Fibroblast of pulmonary artery (primary cell): ENCODE measurements at places on chromosomes 5 and 9.
A peak's percentile ranks its signal among the peaks of the same experiment; 100 is the strongest.

DNA sequence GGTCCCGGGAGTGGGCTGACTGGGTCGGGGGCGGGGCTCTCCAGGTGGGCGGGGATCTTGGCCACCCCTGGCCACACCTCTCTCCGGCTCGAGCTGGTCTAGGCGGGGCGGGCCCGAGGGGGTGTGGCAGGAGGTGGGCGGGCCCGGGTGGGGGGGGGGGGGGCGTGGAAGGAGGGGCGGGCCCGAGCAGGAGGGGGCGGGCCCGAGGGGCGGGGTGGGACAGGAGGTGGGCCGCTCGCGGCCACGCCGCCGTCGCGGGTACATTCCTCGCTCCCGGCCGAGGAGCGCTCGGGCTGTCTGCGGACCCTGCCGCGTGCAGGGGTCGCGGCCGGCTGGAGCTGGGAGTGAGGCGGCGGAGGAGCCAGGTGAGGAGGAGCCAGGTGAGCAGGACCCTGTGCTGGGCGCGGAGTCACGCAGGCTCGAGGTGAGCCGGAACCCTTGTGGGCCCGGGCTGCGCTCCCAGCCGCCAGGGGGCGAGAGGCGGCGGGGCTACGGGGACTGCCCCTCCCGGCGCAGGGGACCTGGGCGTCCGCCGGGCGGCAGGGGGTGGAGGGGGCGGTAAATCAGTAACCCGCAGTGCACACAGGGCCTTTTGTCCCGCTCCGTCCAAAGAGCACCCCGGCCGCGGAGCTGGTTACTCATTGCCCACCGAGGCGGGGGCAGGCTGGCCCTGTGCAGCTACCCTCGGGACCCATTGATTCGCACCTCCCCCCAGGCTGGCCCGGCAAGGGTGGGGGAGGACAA, at the start of gene FGFR4:
Gene FGFR4 (plus strand): TSS at position 262 of the 744 bp plus-strand sequence. CDS start 2,688 bp downstream, outside the sequence.
- DNase-seq, result peak; percentile 53

DNA sequence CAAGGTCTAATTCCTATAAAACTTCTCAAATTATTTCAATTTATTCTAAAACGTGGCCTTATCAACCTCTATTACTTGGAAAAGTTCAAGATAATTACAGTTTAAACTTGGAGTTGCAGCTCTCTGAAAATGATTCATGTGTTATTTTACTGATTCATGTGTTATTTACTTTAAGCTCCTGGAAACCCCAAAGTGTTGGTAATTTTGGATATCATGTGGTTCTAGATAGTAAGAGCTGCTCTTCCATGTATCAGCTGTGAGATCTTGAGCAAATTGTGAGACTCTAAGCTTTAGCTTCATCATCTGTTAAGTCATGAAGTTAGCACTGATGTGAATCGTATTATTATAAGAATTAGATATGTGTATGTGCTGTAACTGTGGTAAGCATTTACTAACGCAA, 749.2 kb downstream of the TLE4 start:
- DNase-seq, result peak; percentile 1

GRCh38 chr5:112625689-112626438, 111.8 kb upstream of the APC start:
- no peak for DNase-seq

DNA sequence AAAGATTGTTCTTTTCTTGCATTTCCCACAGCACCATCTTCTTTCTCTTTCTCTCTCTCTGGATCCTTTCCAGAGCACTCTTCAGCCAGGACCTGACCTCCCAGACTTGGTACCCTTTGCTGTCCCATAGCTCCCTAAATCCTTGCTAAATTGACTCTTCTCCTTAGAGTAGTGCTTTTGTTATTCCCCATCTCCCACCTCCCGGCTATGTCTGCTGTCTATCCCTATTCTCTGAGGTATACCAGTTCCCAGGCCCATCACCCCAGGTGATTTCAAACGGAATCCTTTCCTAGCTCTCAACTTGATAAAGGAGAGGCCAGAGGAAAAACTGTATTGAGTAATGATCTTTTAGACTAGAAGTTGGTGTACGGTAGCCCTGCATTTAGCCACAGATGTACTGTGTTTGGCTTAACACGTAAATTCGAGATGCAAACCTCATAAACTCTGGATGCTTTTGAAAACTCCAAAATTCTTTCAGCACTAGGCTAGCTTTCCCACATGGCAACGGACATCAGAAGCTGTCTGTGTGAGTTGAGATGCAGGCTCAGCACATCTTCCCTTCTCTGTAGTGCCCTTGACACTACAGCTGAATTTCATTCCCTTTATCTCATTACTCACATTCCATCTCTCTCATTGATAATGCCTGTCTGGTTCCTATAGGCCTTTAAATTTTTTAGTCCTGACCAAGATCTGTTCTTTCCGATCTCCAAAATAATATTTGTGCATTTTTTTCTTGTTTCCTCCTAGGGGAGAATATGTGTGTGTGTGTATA, 320.8 kb upstream of the ITGA1 start:
- no peak for DNase-seq

GRCh38 chr9:76302947-76303550, 91.2 kb downstream of the RFK start:
- peak; percentile 80 for DNase-seq

DNA sequence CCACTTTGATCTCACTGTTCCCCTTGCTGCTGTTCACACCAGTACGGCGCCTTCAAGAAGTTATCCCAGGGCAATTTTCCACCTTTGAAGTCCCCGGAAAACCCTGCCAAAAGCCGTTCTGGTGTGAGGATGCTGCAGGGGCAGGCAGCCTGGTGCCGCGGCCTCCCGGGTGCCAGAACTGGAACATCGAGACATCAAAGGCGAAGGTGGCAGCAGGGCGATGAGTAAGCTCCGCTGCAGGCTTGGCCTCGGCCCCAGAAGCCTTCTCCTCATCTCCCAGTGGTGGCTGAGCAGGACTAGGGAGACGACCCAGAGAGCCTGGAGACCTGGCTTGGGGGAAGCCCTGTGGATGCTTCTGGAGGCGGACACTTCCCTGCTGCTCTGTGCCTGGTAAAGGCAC, 115.3 kb upstream of the MSX2 start:
- no peak for DNase-seq

DNA sequence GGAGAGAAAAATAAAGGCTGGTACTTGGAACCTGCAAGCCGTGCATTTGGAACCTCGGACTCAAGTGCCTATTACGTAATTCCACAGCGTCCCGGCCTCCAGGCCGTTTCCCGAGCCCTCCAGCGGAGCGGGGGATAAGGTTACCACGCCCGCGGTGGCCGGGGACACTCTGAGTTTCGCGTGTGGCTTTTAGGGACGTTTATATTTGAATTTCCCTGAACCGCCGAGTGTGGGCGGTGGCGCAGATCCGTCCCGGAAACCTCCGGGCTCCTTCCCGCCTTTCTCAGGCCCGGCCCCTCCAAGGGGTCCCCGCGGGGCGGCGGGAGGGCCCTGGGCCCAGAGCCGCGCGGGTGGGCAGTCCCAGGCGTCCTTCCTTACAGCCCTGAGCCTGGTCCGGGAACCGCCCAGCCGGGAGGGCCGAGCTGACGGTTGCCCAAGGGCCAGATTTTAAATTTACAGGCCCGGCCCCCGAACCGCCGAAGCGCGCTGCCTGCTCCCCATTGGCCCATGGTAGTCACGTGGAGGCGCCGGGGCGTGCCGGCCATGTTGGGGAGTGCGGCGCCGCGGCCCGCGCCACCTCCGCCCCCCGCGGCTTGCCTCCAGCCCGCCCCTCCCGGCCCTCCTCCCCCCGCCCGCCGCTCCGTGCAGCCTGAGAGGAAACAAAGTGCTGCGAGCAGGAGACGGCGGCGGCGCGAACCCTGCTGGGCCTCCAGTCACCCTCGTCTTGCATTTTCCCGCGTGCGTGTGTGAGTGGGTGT, at the start of gene LMNB1:
Gene LMNB1 (plus strand): TSS at position 638 of the 758 bp plus-strand sequence. CDS start 373 bp downstream, outside the sequence.
- peak; percentile 95 for DNase-seq

GRCh38 chr9:100020121-100020795, 78.5 kb downstream of the ERP44 start:
- peak; percentile 17 for DNase-seq

- DNase-seq, result no peak
Measured at GRCh38 chr5:143760131-143760505, 51.8 kb upstream of the HMHB1 start.

DNA sequence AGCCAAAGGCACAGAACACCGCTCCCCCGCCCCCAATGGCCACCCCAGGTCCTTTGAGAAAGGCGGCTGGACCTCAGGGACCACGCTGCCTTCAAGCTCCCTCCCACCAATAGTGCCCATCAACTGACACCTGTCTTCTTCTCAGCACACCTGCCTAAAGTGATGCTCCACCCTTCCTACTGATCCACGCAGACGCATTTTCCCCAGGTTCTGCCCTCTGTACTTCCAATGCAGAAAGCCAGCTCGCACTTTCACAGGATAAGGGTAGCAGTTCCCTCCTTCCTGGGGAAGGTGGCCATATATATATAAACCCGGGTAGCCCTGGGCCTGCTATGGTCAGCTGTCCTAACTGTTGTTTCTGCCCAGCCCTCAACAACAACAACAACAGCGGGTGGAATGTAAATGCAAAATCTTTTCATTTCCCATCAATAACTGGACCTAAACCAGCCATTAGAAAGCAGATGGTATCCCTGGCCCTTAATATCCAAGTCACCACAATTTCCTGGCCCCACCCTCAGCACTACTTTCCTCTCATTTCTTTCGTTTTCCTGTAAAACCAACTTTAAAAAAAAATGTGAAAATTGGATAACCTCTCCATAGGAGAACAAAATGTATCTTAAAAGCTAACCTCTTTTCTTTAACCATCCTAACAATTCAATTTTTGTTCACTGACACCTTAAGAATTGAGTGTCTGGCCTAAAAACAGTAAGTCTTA, 1.7 kb downstream of the GOLM1 start:
- DNase-seq, result no peak

DNA sequence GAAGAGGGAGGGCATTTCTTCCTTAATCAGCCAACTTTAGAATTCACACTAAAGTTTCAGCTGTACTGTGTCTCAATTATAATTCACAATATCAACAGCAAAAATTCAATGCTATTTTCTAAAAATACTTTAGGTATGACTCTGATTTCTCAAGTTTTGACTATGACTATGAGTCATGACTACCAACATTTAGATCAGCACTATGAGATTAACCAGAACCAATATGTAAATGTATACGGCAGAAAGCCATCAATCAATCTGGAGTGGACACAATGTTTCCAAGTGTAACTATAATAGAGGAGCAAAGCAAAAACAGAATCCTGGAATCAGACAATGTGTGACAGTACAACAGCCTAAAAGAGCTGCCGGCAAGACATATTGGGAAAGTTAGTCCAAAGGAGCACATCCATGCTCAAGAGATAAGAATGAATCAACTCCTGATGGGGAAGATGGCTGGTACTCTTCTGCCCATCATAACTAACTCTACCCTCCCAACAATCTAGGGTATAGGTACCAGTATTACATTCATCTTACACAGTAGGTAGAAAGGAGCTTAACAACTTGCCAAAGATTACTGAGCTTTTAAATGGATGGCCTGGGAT, 294.4 kb downstream of the SEMA5A start:
- peak; percentile 55 for DNase-seq

DNA sequence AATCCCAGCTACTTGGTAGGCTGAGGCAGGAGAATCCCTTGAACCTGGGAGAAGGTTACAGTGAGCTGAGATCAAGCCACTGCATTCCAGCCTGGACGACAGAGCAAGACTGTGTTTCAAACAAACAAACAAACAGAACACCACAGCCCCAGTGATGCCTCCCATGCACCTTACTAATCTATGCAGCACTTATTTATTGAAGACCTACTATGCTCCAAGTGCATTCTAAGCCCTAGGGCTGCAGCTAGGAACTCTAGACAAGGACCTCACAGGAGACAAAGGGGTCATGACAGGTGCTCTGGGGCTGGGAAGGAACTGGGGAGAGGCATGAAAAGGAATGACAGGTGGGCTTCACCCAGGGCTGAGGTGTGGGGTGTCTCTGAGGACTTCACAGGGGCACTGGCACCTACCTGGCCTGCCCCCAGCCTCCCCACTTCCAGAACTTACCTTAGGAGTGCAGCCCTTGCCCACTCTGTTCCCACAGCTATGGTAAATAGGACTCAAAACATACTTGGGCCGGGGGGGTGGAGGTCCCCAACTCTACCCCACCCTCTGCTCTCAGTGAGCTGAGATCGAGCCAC, 69.4 kb downstream of the C9orf50 start:
- DNase-seq, result no peak

GRCh38 chr9:19162956-19163355, 35.7 kb upstream of the PLIN2 start:
- DNase-seq, result peak; percentile 72

DNA sequence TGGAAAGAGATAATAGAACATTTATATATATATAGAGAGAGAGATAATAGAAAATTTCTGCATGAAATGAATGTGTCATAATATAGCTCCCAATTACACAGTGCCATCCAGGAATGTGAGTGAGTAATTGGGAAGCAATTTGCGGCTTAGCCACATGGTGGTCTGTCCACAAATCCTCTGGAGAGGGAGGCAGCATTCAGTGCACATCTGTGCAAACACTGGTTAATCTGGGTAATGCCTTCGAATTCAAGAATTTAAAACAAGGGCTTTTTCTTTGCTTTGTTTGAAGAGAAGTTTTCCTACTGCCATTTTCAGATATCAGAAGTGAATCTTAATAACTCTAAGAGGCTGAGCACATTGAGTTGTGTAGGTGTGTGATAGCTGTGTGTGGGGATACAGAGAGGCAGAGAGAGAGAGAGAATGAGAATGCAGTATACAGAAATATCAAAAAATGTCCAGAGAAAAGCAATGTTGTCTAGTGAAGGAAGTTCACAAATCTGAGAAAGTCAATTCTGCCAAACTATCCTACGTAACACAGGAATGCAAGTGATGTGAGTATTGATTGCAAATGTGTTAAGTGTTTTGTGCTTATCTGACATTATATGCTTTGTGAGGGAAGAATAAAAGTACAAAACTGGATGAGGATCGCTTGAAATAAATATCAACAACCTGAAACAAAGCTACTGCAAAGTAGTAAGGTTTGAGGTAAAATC, 134.6 kb downstream of the EDIL3 start:
- peak; percentile 70 for DNase-seq

DNA sequence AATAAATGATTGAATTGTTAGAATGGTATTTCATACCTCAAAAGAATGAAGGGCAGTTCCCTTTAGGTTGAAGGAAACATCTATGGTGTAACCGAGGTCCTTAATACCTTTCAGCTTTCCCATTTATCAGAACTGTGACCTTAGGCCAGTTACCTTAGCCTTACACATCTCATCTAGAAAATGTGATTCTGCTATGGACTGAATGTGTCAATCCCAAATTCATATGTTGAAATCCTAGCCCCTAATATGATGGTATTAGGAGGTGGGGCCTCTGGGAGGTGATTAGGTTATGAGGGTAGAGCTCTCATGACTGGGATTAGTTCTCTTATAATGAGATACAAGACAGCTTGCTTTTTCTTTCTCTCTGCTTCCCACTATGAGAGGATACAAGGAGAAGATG, 441.9 kb downstream of the PLK2 start:
- DNase-seq, result no peak

GRCh38 chr5:32138839-32139493, 35.2 kb downstream of the GOLPH3 start:
- no peak for DNase-seq

GRCh38 chr9:74872619-74873233, 15.0 kb downstream of the TRPM6 start:
- no peak for DNase-seq

DNA sequence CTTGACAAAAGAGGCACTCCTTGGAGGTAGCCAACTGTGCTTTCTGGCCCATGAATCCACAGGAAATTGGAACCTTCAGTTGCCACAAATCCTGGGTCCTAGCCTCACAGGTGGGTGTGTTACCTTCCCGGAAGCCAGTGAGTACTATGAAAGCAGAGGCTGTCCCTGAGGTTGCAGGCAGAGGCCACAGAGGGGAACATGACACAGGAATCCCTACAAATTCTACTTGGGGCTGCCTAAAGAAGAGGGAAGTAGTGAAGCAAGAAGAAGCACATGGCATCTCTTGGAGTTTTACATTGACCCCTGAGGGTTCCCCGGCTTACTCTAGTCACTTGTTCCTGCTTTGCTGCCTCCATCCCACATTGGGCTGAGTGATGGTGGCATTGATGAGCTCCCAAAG, 2.6 kb downstream of the SLC22A5 start:
- DNase-seq, result no peak
